ENCODE measurements at places on chromosomes 1 and 21.

DNA sequence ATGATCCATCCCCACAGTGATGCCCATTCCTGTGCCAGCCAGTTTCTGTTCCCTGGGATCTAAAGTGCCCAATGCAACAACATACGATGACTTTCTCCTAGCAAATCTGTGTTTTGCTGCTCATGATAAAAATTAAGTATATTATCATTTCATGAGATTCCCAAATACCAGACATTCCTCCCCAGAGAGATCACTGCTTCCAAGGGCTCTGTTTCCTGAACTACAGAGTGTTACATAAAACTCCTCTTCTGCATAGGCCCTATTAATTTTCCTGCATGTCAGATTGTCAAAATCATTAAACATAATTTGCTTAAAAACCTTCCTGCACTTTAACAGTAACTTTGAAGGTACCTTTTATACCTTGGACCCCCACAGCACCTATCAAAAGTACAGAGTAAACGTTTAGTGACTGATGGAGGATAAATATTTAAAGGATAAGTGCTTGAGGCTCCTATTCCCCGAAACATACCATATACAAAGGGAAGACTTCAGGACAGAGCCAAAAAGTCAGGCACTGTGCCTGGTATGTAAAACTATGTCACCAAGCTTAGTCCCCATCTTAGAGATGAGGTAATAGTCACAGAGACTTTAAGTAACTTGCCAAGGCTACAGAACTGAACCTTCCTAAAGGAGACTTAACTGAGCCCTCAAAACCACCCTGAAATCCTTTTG lies 50.2 kb downstream of the SLC25A24 start:
- DNase-seq, result no peak

GRCh38 chr1:83531521-83532309 lies 467.2 kb downstream of the TTLL7 start:
- DNase-seq, result no peak

DNA sequence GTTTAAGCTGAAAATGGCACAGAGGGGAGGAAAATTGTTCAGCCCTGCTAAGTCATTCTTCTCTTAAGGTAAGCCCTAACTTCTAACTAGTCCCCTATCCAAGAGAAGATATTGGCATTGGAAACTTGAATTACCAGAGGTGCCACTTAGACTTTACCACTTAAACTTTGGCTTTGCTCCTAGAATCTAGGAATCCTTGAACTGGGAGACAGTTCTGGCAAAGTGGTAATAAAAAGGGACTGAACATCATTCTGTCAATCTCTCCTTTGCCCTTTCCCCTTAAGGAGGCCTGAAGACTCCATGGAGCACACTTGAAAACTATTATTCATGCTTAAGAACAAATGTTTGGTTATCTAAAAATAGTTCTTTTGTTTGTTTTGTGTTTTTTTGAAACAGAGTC lies 8.4 kb downstream of the ATP1A4 start:
- DNase-seq, result no peak

DNA sequence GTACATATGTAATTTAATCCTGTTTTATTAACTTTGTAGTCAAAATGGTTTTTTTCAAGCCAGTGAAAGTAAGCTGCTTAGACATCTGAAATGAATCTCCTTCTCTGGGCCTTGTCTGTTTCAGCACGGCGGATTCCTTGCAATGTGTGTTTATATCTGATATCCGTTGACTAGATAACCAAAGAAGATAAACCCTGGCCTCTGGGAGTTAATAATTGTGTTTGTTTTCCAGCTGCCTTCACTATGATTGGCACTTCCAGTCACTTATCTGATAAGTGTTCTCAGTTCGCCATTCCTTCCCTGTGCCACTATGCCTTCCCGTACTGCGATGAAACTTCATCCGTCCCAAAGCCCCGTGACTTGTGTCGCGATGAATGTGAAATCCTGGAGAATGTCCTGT lies 63.5 kb upstream of the UBE2U start:
- no peak for DNase-seq

- DNase-seq, result no peak
Observed at GRCh38 chr1:29332204-29332603, 95.9 kb downstream of the PTPRU start.
